Foreskin keratinocyte (primary cell): ENCODE measurements at places on chromosomes 7 and 10.

DNA sequence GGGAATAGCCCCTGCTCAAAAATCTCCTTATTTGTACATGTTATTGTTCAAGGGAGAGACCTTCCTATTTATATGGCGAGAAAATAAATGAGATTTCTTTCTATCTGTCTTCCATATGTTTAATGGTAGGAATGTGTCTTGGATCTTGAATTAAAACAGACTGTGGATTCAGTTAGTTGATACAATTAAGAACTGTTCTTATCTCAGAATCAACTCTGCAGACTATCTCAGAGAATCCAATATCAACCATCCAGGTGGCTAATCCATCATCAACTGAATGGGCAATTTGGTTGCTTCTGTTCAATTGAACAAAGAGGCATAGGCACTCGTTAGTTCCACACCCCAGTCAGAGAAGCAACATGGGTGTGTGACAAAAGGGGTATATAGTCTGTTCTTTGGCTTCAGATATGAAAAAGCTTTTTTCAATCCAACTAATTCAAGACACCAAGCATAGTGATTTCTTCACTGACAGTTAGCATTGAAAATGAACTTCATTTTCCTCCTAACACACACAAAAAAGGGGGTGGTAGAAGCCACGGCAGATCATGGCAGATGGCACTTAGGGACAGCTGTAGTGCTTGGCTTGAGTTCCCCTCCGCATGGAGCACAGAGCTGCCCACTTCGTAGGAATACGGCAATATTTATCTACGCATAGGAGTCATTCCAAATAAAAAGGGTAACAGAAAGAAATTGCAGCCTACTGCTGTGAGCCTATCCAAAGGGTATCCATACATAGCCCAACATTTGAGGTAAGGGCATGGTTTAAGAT, 135.9 kb downstream of the KIAA1217 start:
- DNase-seq, result peak; percentile 11

GRCh38 chr10:69709366-69709941, 79.4 kb downstream of the FAM241B start:
- DNase-seq, result no peak

DNA sequence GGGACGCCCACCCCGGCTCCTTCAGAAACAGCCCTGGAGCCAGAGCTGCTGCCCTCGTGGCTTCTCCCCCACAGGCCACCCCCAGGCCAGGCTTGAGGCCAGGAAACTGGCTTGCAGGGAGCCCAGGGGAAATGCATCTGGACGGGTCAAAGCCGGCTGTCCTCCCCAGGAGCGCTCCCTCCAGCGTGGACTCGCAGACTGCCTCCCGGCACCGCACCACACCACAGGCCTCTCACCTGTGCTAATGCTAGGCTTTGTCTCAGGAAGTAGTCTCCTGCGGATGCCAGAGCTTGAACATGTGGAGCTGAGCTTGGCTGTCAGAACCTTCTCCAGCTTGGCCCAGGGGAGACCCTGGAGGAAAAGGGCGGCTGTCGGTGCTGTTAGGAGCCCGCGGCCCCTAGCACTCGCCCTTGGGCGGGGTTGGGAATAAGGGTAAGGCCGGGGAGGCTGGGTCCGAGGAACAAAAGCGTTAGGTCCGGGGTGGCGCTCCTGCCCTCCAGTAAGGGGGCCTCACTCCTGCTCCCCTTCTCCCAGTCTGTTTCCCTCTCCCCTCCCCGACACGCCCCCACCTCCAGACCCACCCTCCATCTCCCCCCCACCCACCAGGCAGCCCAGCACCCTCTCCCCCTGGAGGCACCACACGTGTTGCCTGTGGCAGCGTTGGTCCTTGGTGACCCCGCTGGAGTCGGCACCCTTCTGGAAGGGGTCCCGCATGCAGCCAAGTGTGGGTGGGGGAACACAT, 21.6 kb upstream of the DRGX start:
- DNase-seq, result no peak

DNA sequence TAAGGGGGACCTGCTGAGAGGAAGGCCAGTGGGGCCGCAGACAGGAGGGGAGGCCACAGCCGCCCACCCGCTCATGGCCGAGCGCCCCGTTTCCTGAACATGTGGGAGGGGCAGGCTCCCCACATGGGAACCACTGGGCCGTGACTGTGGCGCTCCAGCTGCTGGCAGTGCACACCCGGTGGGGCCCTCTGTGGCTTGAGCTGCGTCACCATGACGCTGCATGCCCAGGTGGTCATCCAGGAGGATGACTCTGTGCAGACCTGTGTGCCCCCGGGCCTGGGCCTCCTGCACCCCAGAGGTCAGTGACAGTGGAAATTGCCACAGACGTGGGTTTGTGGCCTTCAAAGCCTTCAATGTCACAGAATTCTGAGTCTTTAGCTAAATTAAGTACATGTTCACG, 85.1 kb downstream of the MGMT start:
- no peak for DNase-seq

DNA sequence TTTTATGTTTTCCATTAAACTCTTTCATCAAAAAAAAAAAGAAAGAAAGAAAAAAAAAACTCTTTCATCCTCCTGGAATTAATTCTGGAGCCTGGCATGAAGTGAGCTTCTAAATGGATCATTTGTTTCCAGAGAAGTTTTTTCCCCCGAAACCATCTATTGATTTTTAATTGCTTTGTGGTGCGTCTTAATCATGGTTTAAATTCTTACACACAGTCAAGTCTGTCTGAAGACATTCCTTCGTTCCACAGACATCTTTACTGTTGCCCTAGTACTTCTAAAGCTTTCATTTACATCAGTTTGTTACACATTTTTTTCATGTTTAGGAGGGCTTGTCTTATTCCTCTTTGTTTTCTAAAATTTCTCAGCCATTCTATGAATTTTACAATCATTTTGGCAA, 493.4 kb upstream of the FOXK1 start:
- no peak for DNase-seq

GRCh38 chr7:42763137-42763551, 148.7 kb downstream of the C7orf25 start:
- DNase-seq, result peak; percentile 36

- peak; percentile 99 for DNase-seq
These were observed 51.1 kb upstream of the PPP1R3C start for GRCh38 chr10:91683975-91684374.

DNA sequence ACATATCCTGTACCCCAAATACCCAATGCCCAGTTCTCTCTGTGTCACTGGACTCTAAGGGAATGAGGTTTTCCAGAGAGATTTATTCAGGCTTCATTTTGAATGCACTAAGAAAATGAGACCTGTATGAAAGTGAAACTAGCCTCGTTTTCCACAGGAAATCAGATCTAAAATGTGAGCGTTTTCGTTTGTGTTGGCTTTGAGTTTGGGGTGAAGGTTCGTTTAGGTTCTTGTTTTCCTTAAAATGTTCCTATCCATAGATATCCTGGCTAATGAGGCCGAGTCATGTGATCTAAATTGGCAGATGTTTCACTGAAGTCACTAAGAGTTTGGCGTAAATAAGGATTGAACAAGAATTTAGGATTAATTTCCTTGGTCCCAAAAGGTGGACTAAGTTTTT, 90.9 kb upstream of the BMPER start:
- no peak for DNase-seq

DNA sequence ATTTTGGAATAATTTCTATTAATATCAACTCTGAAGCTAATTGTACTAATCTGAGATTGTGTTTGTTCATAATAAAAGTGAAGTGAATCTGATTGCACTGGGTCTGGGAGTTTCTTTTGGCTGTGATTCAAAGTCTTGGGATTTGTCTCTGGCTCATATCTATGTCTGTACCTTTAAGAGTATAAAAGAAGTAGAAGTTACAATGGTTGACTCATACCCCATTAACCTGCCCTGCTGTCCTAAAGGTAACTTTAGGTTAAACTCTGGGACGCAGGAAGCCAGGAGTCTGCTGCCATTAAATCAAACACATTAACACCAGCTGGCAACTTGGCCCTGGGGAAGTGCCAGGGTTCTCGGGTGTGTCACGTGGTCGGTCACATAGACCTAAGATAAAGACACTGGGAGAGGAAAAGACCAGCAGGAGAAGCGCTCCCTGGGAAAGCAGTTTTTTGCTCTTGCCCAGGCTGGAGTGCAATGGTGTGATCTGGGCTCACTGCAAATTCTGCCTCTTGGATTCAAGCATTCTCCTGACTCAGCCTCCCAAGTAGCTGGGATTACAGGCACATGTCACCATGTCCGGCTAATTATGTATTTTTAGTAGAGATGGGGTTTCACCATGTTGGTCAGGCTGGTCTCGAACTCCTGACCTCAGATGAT, 17.8 kb downstream of the SCD start:
- peak; percentile 94 for DNase-seq

GRCh38 chr10:26385443-26385842, 52.7 kb upstream of the APBB1IP start:
- DNase-seq, result no peak

GRCh38 chr7:138303230-138304070, 156.6 kb upstream of the TRIM24 start:
- DNase-seq, result no peak

DNA sequence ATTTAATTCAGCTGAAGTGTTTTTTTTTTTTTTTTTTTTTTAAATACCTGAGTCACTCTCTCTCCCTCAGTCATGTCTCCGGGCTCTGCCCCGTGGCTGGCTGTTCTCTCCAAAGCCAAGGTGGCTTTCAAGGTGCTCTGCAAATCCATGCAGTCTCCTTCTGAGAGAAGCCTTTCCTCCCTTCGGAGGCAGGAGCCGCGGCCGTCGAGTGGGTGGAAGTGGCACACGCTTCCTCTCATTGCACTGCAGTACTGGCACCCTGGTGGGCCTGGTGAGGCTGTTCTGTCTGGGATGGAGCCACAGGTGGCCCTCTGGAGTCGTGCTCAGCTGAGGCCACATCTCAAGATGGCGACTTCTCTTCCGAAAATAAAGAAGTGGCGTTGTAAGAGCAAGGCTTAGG, 221.8 kb downstream of the GLRX3 start:
- no peak for DNase-seq

DNA sequence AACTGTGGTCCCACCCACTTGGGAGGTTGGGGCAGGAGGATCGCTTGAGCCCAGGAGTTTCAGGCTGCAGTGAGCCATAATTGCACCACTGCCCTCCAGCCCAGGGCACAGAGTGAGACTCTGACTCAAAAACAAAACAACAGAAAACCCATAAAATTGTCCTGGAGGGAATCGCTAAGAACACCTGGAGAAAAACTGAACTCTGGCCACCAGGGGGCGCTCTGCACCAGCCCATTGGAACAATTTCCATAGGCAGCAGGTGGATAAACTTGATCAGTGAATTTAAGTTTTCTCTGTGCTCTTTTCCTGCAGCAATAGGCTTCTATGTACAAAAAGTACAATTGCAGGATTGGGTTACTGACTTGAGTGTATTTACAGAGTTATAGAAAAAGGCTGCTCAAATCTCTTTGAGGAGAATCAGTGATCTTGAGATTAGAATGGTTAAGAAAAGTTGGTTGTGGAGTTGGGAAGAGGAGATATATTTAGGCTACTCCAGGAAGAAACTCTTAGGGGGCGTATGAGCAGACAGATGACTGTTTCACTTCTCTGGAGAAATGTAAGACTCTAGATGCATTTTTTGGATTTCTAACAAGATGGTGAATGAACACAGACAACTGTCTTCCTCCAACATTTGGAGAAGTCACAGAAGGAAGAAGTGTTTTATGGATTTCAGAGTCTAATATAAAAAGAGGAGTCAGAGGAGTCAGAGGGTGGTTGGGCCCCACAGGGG, 274.9 kb upstream of the GALNT17 start:
- peak; percentile 46 for DNase-seq

DNA sequence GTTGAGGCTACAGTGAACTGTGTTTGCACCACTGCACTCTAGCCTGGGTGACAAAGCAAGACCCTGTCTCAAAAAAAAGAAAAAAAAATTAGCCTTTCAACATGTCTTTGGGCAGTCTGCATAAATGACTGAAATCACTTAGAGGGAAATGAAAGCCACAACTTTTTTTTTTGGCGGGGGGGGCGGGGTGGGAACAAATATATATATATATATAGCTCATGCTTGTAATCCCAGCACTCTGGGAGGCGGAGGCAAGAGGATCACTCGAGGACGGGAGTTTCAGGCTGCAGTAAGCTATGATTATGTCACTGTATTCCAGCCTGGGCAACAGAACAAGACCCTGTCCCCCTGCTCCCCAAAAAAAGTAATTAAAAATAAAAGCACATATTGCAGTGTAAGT, 23.4 kb upstream of the MICU1 start:
- no peak for DNase-seq

GRCh38 chr7:56157238-56157790, 41.1 kb upstream of the NUPR2 start:
- DNase-seq, result no peak

DNA sequence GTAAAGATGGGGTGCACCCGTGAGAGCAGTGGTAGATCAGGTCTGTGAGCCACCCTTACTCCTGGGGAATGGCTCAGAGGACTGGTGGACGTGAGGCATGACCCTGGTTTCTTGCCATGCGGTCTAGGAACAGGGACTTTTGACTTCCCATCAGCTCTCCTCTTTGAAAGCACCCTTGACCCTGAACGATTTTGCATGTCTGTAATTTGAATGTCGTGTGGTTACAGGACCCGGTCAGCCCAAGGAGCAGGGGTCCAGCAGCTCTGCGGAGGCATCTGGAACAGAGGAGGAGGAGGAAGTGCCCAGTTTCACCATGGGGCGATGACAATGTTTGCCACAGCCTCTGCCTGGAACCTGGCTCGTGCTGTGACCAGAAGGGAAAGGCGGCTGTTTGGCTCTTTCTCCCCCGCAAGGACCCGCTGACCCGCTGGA, 8.6 kb upstream of the ORAI2 start:
- no peak for DNase-seq

- no peak for DNase-seq
These were observed 9.8 kb upstream of the CDHR1 start for GRCh38 chr10:84184517-84184916.

- no peak for DNase-seq
These were observed 11.4 kb downstream of the ZWINT start for GRCh38 chr10:56349611-56350010.

DNA sequence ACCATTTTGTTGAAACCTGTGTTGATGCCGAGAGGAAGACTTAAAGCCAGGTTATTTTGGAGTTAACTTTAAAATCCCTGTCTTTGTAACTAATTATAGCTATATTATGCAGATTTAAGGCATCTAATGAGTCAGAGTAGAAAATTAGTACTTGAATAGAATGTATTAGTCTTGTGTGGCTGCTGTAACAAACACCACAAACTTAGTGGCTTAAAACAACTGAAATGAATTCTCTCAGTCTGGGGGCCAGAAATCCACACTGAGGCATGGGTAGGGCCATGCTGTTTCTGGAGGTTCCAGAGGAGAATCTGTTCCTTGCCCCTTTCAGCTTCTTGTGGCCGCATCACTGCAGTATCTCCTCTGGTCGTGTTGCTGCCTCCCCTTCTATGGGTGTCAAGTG, 8.5 kb upstream of the KLF6 start:
- no peak for DNase-seq

DNA sequence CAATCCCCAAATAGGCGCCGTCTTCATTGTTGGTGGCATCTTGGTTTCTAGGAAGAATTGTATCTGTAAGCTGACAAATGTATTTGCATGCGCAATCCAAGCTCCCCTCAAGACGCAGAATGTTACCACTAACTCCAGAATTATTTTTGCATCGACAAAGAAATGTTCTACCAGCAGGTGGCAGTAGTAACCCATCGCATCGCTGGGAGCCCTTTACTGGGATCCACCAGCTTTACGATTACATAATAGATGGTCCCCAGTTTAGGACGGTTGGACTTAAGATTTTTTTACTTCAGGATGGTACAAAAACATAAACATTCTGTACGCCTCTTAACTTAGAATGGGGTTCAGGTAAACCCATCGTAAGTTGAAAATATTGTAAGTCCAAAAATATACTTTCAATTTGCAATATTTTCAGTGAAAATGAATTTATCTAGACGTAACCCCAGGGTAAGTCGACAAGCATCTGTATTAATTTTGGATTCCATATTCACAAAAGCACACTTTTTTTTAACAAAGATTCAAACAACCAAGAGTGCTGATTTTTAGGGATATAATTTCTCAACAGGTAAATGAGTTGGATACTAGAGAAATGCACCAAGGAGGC, 114.0 kb upstream of the COBL start:
- peak; percentile 13 for DNase-seq
